ENCODE measurements at places on chromosomes 13 and 19.

- DNase-seq: no peak
Measured at GRCh38 chr19:19142347-19142746, 4.1 kb upstream of the TMEM161A start.

- peak; percentile 73 for DNase-seq
Measured at GRCh38 chr19:4593409-4593851, 33.9 kb upstream of the SEMA6B start.

- no peak for DNase-seq
Measured at GRCh38 chr19:49368711-49369358, 5.2 kb downstream of the DKKL1 start.

GRCh38 chr13:67806796-67807195 is 576.7 kb upstream of the PCDH9 start:
- DNase-seq: peak; percentile 35

DNA sequence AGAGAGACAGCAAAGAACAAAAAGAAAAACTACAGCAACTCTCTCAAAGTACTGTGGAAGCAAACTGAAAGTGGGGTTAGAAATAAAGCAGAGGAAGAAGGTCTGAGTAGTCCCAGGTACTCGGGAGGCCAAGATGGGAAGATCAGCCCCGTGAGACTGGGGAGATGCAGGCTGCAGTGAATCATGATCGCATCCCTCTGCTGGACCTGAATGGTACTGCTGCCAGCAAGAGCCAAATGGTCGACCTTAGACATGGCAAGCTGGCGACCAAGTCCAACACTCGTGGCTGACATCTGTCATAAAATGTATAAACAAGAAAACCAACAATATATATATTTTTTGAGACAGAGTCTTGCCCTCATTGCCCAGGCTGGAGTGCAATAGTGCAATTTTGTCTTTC is 33.7 kb upstream of the ZNF724 start:
- DNase-seq: peak; percentile 9

DNA sequence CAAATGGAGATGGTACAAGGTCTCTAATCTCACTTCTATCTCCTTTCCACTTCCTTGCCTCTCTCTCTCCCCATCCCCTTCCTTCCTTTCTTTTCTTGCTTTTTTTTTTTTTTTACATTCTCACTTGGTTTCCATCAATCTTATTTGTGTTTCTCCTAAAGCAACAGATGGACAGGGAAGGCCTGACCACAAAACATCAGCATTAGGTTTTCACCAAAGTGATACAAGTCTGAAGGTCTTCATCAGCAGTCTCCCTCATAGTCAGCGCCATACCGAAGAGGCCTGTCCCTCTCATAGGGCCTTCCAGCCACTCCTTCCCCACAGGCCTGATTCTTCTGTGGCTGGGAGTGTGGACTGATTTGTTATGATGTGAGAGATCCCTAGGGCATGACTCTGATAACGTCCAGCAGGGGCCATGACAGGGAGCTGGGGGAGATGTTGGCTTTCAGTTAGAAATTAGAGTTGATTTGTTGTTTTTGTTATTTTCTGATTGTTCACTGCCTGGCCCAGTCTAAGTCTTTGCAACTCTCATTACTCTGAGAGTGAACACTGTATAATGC is 158.7 kb downstream of the SLC7A1 start:
- DNase-seq: no peak

DNA sequence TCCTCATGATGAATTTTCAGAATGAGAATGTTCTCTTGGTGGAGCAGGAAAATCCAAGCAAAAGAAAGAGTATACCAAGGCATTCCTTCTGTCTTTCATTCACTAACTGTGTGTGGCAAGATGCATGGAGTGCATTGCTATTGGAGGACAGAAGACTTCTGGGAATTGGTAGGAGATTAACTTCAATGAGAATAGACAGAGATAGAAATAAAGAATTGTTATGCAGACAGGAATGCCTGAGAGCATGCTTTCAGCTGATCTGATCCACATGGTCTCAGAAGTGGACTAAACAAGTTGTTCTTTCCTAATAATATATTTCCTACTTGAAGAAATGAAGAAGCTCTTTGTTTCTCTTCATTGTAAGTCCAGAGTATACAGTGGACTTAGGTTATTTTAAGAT is 303.6 kb downstream of the MYO16 start:
- DNase-seq: no peak

Measured in fibroblast of lung (primary cell).